ENCODE measurements at places on chromosomes 4 and X.
A peak's percentile ranks its signal among the peaks of the same experiment; 100 is the strongest.

DNA sequence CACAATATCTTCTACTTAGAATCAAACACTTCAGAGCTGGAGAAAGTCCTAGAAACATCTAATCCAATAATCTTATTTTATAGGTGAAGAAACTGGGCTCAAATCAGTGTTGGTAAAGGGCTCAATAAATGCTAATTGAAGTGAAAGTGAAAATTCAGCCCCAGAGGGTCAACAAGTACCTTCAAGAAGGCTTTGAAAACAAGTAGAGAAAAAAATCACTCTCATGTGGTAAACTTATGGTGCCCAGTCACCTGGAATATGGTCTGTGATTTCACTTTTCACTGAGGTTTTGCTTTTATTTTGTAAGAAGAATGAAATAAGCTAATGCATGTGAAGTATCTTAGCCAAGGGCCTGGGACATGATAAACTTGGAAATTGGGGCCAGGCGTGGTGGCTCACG lies 29.1 kb upstream of the EIF4E start:
- no peak for DNase-seq

DNA sequence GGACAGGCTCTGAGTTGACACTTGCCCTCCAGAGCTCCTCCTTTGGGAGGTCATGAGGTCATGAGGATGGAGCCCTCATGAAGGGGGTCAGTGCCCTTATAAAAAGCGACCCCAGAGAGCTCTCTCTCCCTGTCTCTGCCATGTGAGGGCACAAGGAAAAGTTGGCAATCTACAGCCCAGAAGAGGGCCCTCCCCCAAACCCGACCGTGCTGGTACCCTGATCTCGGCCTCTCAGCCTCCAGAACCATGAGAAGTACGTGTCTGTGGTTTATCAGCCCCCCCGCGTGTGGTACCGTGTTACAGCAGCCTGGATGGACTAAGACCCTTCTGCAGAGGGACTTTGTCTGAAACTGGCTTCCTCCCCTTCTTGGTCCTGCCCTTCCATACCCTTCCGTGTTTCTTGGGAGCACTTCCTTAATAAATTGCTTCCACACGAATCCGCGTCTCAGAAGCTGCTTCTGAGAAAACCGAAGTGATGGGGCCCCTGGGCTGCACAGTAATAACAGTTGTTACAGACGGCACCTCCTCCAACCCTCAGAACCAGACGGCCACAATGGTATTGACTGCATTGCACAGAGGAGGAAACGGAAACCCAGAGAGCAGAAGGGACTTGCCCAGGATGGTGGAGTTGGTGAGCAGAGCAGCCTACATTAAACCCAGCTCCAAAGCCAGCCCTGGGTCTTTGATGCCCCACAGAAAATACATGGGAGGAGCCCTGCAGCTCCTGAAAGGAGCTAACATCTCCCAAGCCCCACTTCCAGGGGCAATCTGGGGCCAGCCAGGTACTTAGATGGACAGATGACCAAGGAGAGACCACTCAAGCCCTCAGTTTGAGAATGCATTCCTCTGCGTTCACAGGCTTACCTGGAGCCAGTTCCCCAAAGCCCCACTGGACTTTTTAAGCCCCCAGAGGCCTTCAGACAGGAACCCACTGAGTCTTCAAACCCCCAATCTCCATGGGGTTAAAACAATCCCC lies 242.7 kb downstream of the BCOR start:
- peak; percentile 79 for DNase-seq

- DNase-seq = no peak
Measured at GRCh38 chr4:176438401-176438800, 118.6 kb downstream of the SPCS3 start.

- DNase-seq = no peak
Measured at GRCh38 chr4:154720123-154720522, 23.7 kb upstream of the LRAT start.

DNA sequence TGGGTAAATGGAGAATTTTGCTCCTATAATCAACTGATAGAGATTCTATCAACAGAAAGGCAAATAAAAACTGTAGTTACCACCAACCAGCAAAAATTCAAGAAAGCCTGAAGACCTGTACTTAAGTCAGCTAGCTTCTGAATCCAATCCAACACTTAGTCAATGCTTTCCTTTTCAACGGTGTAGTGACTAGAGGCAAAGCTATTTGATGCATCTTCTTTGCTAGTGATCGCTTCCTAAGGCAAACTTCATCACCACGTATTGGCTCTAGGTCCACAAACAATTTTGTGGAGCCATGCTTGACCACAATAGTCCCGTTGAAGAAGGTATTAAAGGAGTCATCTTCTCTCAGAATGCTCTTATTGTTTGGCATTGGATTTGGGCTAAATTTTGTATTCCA lies 25.0 kb upstream of the UBA6 start:
- DNase-seq = no peak
